ENCODE measurements at places on chromosomes 3 and 15. TPM values are rescaled to one million over a fixed set of nuclear protein-coding genes. Genes with fewer than 3 reads are reported as not detected.

SEMA5B gene
- not detected for total RNA-seq

SLC12A8 gene
- 1.4 TPM for total RNA-seq

DNA sequence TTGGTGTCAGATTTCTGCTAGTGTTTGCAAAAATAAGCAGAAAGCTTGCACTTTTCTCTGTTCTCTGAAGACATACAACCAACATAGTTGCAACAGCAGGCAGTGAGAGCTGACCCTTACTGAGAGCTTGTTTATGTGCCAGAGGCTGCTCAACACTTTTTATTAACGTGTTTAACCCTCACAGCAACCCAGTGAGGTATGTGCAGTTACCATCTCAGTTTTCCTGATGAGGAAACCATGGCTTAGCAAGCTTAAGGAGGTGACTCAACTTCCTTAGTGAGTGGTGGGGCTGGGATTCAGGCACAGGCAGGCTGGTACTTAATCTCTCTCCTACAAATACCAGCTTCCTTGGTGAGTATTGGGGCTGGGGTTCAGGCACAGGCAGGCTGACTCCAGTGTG is 158.1 kb upstream of the CTDSPL start:
- no peak for DNase-seq

DNA sequence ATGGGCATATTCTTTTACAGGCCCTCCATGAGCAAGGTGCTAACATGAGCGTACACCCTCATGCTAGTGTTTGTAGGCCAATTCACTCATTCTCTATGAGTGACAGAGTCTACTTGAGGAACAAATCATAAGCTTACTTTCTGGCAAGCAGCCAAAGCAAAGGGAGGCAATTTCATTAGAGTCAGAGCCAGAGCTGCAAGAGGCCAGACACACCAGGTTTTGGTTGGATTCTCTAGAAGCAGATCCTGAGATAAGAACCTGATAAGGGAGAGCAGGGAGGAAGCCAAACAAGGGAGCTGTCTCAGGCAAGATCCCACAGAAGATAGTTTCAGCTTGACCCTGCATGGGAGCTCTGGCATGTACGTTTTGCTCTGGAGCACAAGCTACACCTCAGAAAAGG is 214.1 kb upstream of the CTNNB1 start:
- DNase-seq, result no peak

GRCh38 chr15:82845686-82846085 is 36.3 kb downstream of the WHAMM start:
- DNase-seq, result no peak

GRCh38 chr3:14463330-14464140 is 61.1 kb downstream of the SLC6A6 start:
- no peak for DNase-seq

GRCh38 chr15:99345832-99346462 is 94.7 kb downstream of the LRRC28 start:
- DNase-seq, result no peak
